ENCODE measurements at places on chromosomes 7 and 10. TPM values are rescaled to one million over a fixed set of nuclear protein-coding genes. Genes with fewer than 3 reads are reported as not detected.
A peak's percentile ranks its signal among the peaks of the same experiment; 100 is the strongest.

Gene INA
- total RNA-seq = 0.45 TPM

DNA sequence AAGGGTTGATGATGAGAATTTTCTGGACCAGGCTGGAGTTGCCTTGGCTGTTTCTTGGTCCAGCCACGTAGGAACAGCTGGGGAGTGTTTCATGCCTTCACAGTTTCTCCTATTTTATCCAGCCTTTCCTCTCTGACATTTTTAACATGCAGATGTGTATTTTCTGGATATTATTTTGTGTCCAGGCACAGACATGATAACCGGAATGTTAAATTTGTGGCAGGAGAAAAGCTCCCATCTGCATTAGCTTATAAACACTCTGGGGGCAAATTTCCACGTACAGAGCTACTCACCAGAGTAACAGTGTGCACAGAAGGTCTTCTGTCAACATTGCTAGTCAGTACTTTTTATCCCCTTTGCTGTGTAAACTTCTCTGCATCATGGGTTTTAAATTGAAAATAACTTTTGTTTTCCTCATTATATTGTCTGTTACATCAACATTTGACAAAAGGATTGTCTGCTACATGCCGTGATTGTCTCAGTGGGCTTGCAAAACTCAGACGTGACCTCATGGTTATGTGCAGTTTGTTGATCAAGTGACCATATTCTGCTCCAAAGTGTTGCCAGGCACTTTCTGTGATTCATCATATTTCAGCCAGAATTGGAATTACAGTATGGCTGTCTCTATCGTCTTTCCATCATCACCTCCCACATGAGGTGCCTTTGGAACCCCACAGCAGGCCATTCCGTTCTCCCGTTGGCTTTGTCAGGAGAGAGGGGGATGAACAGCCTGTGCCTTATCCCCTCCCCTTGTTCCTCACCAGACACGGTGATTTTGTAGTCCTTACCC lies 41.4 kb downstream of the INSYN2A start:
- DNase-seq = no peak

- no peak for DNase-seq
These were observed 124.5 kb downstream of the MYOF start for GRCh38 chr10:93357680-93358079.

Gene GIMAP1
- total RNA-seq = 1.6 TPM

GRCh38 chr10:48609899-48610584 lies 5.2 kb upstream of the ARHGAP22 start:
- no peak for DNase-seq

GRCh38 chr10:131146790-131147189 lies 164.7 kb downstream of the TCERG1L start:
- peak; percentile 31 for DNase-seq

- DNase-seq = no peak
These were observed 80.3 kb upstream of the RHOBTB1 start for GRCh38 chr10:61024151-61024855.

DNA sequence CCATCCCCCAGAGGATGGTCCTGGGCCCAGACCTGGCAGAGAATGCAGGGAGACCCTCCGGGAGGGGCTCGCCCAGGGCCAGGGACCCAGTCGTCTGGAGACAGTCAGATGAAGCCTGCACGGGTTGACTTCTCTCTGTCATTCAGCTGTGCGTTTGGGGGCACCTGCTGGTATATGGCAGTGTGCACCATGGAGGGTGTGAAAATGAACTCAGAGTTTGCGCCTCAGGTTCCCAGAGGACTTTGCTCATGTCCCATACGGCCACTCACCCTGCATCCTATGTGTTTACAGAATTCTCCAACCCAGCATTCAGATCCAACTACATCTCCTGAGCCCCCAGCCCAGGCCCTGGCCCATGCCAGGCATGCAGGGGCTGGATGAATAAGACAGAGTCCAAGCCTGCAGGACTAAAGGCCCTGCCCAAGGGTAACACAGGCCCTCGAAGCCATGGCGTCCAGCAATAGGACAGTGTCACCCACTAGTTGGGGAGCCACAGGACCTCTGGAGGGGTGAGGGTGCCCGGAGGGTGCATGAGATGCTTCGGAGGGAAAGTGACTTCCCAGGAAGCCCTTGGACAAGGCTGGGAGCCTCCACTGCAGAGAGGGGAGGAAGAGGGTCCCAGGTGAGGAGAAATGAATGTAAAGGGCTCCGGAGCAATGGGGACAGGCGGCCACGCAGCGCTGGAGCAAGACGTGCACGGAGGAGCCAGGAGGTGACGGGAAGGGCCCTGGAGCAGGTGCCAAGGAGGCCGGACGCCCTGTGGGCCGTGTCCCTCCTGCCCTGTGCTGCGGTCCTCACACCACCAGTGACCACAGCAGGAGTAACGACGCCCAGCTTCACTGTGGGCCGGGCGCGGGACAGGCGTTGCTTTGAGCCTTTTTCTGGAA lies 36.3 kb downstream of the CALML3 start:
- DNase-seq = no peak

DNA sequence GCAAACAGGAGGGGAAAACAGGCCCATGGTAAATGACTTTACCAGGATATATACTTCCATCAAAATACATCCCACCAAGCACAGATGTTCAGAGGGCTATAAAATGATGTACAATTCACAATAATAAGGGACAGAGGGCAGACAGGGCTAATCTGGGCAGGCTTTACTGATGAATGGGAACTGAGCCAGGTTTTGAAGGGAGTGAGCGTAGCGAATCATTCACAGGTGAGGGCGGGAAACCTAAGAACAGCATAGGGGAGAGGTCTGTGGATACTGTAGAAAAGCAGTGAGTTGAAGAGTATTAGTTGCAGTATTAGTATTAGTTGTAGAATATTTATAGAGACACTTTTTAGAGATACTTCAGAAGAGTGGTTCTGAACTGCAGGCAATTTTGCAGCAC lies 180.8 kb downstream of the JAZF1 start:
- DNase-seq = no peak

Gene EMX2
- not detected for total RNA-seq

- DNase-seq = no peak
These were observed 28.3 kb downstream of the LRRC20 start for GRCh38 chr10:70354100-70354499.

Gene IGFBP3
- total RNA-seq = 5.5 TPM

- no peak for DNase-seq
These were observed 374.9 kb upstream of the PODXL start for GRCh38 chr7:131931370-131931769.

Gene GCK
- total RNA-seq = not detected

DNA sequence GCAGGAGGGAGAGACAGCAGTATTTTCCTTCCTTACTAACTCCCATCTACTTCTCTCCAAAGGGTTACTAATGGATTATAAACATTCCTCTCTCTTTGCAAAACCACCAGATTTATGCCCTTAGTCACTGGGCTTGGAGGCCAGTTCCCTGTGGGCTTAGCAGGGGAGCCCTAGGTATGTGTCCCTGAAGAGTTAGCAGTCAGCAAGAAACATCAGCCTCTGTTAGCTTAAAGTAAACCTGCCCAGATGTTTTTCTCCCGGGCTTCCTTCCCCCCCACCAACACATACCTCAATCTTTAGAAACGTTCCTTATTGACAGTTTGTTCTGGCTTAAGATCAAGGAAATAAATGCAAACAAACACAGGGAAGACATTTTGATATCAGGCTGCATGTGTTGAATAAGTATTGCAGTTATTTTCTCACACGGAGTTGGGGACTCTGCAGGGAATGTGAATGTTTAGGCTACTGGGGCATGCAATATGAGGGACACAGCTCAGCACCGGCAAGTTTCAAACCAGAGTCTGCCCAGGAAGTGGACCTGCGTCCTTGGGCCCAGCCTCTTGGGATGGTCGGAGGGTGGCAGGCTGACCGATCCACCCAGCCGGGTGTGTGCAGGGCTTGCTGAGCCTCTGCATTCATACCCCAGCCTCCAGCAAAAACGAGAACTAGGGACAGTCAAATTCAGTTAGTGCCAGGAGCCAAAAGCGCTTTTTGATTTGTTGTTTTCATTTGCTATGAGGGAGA lies 252.0 kb upstream of the GRB10 start:
- no peak for DNase-seq

- no peak for DNase-seq
These were observed 72.6 kb downstream of the FAM53B start for GRCh38 chr10:124671486-124672075.

GRCh38 chr10:3472287-3473051 lies 299.9 kb upstream of the PITRM1 start:
- DNase-seq = no peak

- DNase-seq = no peak
These were observed 7.0 kb downstream of the ATP6V0E2 start for GRCh38 chr7:149880638-149881311.

DNA sequence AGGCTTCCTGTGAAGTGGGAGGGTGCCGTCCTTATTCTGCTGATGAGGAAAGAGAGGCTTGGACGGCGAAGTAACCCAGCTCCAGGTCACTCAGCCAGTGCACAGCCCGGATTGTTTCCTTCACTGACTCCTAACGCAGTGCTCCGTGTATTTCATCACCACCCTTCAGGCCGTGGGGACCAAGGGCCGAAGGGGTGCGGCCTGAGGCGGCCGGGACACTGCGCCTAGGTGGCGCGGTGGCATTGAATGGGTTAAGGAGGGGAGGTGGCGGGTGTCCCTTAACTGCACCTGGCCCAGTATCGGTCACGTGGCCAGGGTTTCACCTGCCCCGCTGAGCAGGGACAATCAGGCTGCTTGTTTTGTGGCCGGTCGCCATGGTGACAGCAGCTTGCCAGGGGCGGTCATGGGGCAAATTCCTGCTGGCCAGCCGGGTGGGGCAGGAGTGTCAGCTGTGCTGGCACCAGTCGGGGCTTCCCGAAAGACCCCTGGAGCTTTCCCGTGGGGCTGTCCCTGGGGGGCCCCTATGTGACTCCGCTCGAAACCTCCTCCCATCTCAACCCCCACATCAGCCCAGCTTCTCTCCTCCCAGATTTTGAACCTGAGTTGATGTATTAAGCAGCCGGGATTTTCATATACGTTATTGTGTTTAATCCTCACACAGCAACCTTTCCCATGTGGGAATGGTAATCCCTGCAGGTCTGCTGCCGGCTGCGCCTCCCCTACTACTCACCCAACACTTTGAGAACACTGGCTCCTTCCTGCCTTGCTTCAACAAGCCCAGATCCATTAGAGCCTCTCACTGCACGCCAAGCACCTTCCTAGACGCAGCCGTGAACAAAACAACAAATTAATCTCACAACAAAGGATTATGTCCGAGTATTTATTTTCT lies 4.4 kb upstream of the ABHD11 start:
- DNase-seq = peak; percentile 70

- DNase-seq = no peak
These were observed 4.7 kb upstream of the NRBF2 start for GRCh38 chr10:63128443-63128842.

Gene KCNIP2
- total RNA-seq = 2.9 TPM

Gene PBLD
- 20.0 TPM for total RNA-seq

Gene ACHE
- total RNA-seq = 0.54 TPM

Gene GIMAP5
- 13.9 TPM for total RNA-seq

DNA sequence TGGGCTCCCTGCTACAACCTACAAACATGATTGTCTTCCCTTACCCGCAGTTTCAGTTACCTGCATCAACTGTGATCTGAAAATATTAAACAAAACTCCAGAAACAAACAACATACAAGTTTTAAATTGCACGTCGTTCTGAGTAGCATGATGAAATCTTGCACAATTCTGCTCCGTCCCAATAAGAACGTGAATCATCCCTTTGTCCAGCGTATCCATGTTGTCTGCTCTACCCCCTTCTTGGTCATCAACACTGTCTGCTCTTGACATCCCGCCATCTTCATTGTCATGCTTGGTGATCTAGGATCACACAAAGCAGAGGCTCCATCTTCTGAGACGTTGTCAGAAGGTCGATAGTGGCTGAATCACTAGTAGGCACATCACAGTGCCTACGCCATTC lies 53.9 kb downstream of the ACADSB start:
- no peak for DNase-seq

Measured in adrenal gland (tissue), 19 donors.